ENCODE measurements at places on chromosomes 16 and 17.

GRCh38 chr16:769184-769784, 8.8 kb downstream of the MSLN start:
- no peak for DNase-seq

GRCh38 chr16:67277999-67278772, 1.1 kb upstream of the PLEKHG4 start:
- no peak for DNase-seq

DNA sequence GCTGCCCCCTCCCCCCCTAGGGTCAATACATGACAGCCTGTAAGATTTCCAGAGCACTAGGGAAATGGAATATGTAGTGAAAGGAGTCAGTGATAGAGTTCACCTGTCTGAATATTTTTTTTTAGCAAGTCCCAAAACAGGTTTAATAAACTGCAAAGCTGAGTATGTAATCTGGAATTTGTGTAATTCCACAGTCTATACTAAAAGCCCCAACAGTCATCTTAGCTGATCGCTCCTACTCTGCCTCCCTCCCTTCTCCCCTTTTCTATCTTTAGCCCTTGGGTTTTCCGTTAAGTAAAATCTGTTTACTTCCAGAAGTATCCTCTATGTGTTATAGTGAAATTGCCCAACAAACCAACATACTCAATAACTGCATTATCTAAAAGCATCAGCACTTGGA, 3.5 kb downstream of the CDH13 start:
- DNase-seq = no peak

DNA sequence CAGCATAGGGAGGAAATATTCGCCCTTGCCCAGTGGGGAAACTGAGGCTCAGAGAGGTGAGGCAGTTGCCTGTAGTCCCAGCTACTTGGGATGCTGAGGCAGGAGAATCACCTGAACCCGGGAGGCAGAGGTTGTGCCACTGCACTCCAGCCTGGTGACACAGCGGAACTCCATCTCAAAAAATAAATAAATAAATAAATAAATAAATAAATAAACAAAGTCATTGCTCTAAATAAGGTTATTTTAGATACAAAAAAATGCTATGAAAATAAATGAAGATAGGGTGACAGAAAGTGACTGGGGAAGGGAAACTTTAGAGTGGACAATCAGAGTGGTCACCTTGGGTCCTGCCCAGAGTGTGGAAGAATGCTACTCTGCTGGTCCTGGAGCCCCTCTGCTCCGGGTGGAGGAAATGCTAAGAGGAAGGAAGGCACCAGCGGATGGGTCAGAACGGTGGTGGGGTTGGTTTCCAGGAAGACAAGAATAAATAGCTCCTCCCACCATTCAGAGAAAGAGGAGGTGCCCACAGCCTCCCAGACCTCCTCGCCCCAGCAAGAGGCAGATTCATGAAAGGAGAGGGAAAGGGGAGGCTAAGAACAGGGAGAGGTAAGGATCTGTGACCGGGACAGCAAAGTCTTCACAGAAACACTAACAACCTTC, 17.6 kb downstream of the TRPV3 start:
- no peak for DNase-seq

- no peak for DNase-seq
These were observed 68.1 kb downstream of the GSG1L start for GRCh38 chr16:27995378-27995777.

GRCh38 chr17:535198-535597, 179.4 kb downstream of the VPS53 start:
- DNase-seq = no peak

DNA sequence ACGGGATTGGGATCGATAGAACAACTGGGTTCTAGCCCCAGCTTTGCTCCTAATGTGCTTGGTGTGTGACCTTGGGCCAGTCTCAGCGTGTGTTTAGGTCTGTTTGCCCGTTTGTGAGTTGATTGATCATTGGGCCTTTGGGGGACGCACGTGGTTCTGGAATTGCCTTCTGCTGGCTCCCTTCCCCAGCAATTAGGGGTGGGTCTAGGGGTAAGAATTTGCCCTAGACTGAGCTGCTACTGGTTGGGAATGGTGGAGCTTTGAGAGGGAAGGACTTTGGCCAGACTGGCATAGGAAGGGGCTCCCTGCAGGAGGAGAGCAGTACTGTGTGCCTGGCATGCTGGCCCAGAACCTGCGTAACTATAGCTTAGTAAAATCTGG, 1.5 kb downstream of the SPNS2 start:
- DNase-seq = no peak

DNA sequence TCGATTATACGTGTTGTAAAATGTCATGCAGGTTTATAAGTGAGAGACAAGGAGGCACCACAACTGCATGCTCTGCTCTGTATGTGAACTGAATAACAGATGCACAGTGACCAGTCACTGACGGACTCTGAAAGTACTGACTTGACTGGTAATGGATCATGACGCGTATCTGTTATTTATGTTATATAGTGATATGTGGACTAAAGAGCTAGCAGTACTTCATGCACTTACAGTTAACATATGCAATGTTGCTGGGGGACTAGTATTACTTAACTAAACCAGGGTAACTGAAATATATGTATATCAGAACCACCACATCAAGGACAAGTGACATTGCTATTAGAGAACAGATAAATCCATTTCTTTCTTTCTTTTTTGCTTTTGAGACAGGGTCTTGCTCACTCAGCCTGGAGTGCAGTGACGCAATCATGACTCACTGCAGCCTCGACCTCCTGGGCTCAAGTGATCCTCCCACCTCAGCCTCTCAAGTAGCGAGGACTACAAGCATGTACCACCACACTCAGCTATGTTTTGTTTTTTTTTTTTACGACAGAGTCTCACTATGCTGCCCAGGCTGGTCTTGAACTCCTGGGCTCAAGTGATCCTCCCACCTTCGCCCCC, 17.2 kb downstream of the COIL start:
- DNase-seq = no peak

DNA sequence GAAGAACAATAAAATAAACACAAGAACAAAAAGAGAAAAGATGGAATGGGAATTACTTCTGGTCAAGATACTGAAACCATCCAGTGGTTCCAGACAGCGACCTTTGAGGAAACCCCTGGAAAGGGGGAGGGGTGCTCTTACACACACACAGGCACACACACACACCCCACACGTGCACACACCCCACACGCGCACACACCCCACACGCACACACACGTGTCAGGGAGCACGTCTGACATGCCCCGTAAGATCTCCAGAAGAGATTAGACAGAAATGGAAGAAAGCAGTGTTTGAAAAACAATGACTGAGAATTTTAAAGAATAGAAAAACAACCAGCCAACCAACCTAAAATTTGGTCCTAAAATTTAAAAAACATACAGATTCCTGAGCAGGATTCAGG, 45.3 kb upstream of the FASN start:
- no peak for DNase-seq

- DNase-seq = no peak
These were observed 91.3 kb upstream of the ZNF750 start for GRCh38 chr17:82930924-82931698.

DNA sequence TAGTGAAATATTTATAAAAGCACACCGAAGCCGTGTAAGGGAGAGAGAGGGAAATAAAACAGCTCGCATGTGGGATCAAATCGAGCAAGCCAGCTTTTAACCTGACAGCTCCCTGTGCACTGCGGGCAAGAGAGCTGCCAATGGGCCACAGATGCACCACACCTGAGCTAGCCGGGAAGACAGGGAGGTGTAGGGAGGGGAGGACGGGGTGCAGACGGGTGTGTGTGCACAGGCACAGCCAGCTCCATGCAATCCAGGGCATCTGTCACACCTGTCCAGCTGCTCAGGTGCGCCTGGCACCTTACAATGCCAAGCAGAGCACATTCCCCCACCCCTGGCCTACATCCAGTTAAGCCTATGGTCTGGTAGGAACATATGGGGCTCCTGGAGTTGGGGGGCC, 70.0 kb downstream of the C16orf78 start:
- DNase-seq = no peak

DNA sequence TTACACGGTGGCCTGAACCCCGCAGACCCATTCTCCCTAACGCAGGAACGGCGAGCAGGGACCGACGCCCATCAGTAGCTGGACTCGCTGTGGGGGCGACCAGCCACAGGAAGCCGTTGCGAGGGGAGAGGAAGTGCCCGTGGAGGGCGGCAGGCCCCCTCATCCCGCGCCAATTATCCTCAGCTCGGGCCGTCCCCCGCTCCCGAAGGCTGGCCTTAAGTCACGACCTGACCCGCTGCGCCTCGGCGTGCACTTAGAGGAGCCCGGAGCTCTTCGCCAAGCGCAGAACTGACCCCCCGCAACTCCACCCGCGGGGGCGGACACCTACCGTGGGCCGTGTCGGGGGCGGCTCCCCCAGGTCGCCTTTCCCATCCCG, 401 bp downstream of the ARL16 start:
- DNase-seq = no peak

DNA sequence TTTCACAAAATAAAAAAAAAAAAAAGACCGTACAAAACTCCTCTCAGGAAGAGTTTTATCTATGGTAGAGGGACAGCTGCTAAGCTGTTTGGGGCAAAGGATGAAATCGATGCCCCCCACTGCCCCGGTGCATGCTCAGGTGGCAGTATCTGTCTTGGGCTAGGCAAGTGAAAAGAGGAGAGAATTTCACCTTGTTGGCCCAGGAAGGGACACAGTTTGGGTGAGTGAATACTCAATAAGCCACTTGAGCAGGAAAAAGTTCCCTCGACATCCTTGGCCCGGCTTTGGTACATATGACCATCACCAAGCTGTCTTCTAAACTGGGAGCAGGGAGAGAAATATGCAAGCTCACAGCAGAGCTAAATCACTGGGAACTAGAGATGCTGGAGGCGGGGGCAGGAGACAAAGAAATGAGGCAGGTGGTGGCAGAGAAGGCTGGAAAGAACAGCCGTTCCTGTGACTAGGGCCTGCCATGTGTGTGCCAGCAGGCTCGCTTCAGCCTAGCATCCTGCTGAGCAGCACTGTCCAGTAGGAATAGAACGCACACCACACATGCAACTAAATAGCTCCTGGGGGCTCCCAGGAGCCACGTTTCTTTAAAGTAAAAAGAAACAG, 8.2 kb upstream of the EIF1 start:
- peak; percentile 38 for DNase-seq

- no peak for DNase-seq
These were observed 21.5 kb downstream of the TAT start for GRCh38 chr16:71555230-71555891.

DNA sequence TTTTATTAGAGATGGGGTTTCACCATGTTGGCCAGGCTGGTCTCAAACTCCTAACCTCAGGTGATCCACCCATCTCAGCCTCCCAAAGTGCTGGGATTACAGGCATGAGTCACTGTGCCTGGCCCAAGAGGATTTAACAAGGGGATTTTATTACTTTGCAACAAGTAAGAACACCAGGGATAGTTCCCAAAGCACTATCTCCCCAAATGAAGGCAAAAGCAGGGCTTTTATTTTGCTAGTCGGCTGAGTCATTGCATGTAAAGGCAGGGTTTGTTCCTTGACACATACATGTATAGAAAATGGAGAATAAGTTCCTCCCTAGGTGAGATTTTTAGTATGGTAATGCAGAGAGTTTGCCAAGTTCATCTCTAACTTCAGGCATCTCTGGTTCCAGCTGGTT, 24.0 kb downstream of the REXO5 start:
- DNase-seq = no peak

DNA sequence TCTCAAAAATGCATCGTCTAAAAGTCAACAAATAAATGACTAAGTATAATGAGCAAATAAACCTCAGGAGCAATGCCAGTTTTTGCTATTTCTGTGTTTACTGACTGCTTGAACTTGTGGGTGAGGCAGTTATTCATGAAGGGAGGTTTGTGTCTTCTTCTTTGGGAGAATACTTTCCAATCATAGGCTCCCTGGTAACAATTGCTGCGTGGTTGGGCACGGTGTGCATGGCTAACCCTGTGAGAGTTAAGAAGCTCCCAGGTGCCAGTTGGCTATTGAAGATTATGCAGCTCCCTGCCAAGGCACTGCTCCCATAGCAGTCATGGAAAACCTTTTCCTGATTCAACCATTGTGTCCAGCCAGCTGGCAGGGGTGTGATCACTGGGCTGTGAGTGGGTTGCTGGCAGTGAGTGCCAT, 775.9 kb upstream of the GOT2 start:
- no peak for DNase-seq

DNA sequence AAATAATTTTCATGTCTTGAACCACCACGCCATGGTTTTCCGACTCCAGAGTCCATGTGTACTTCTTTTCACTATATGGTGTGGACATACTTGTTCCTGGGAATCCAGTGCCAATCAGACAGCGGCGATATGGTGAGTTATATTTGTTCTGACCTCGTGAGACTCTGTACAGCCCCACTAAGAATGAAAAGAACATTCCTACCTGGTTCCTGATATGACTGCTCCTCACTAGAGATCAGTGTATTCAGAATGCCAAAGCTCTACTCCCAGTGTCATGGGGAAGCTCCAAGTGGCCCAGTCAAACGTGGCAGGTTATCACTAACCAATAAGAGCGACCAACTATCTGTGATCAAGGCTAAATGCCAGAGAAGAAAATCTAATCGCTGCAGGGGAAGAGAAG, 6.1 kb downstream of the C16orf46 start:
- no peak for DNase-seq

DNA sequence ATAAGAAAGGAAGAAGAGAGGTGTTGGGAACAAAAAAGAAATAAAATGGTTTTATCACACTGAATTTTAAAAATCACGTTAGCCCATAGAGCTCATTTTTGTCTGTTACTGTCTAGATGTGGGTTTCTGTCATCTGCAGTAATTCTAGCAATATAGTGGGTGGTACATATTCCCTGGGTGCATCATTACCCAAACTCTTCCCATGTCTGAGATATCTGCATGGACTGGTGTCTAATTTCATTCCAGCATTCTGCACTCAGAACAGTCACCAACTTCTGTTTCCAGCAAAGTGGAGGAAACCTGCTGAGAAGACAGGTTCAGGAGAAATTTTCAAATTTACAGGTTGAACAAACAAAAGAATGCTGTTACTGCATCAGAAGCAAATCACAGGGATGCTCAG, 263.8 kb downstream of the CDH11 start:
- DNase-seq = no peak

- DNase-seq = no peak
These were observed 9.2 kb downstream of the SP2 start for GRCh38 chr17:47905221-47905733.

DNA sequence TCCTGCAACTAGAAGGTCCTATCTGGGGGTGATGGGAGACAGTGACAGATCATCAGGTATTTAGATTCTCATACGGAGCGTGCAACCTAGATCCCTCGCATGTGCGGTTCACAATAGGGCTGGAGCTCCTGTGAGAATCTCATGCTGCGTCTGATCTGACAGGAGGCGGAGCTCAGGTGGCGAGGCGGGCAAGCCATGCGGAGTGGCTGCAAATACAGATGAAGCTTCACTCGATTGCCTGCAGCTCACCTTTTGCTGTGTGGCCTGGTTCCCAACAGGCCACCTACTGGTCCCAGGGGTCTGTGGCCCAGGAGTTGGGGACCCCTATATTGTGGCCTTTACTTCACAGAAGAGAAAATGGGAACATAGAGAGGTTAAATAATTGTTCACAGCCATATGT, 200.4 kb downstream of the IRF8 start:
- no peak for DNase-seq

- no peak for DNase-seq
These were observed 27.1 kb downstream of the ZNF652 start for GRCh38 chr17:49334744-49335512.

- DNase-seq = no peak
These were observed 29.3 kb downstream of the C17orf67 start for GRCh38 chr17:56804454-56804853.

- no peak for DNase-seq
These were observed 851 bp upstream of the DPEP1 start for GRCh38 chr16:89612415-89613166.

Data from NCI-H2107 (cell line).